Kidney (tissue), 22 donors: ENCODE measurements at places on chromosomes 3 and 15. TPM values are rescaled to one million over a fixed set of nuclear protein-coding genes. Genes with fewer than 3 reads are reported as not detected.

RTP3 gene
- polyA plus RNA-seq: 0.30 TPM

CLPX gene
- polyA plus RNA-seq: 18.4 TPM

ARIH2 gene
- polyA plus RNA-seq: 30.4 TPM

NECTIN3 gene
- 5.0 TPM for polyA plus RNA-seq
